Lung (tissue), 17 donors: ENCODE measurements at places on chromosomes 5 and 9.

DNA sequence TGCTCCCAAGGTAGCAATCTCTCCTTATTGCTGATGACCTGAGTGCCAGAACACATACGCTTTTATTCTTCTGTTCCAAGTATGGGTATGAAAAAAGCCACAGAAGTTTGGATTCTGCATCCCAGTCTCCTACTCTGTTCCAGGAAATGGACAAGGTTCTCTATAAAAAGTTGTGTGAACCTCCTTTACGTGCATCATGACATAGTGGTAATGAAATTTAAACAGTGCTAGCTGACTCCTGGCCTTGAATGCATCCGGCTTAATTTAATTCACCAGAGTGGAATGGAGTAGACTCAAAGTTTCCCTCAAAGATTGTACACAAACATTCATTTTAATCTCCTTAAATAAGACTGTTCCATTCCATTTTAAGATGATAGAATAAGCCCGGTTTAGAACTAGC, 68.9 kb downstream of the LURAP1L start:
- no peak for DNase-seq

DNA sequence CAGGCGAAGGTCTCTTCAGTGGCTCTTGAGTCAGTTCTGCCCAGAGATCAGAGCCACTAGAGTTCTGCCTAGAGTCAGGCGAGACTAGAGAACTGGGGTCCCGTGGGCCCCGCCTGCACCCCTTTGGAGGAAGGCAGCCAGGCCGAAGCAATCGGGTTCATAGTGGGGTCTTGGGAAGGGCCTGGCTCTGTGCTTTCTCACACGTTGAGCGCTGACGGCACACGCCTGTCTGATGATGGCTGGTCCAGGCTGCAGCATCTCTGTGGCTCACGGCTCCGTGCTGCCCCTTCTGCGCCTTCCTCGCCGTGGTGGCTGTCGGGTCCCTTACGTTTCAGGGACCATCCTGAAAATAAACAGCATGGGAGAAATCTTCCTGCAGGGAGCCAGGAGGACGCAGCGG, 78.3 kb upstream of the RNU6ATAC start:
- DNase-seq, result no peak

DNA sequence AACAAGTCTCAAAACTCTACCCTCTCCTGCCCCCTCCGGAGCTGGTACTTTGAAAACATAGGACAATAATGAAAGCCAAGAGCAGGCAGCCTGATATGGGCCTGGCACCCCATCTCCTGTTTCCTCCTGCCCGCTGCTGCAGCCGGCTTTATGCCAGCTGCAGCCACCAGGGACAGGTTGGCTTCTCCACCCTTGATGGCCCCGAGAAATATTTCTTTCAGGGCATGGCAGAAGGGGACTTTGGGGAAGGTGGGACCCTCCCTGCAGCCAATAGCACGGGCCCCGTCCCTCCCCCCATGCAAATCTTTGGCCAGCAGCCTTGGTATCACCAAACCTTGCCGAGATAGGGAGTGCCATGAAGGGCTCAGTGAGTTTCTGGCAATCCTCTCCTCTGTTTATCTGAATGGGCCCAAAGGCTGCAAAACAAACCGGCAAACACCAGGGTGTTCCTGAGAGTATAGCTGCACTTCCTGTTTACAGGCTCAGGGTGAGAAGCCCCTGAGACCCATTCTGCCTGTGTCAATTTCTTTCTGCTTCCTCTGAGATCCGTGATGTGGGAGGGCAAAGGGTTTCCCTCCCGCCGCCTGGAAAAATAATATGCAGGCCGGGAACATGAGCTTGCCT, 73.4 kb upstream of the BOD1 start:
- peak; percentile 38 for DNase-seq

GRCh38 chr9:36148311-36149051, 11.9 kb downstream of the GLIPR2 start:
- peak; percentile 61 for DNase-seq

GRCh38 chr9:129751841-129752801, 721 bp downstream of the PTGES start:
- peak; percentile 60 for DNase-seq

GRCh38 chr5:133397990-133398645, 214.2 kb downstream of the FSTL4 start:
- no peak for DNase-seq

- DNase-seq, result no peak
Observed at GRCh38 chr5:6274846-6275543, 103.4 kb downstream of the MED10 start.

DNA sequence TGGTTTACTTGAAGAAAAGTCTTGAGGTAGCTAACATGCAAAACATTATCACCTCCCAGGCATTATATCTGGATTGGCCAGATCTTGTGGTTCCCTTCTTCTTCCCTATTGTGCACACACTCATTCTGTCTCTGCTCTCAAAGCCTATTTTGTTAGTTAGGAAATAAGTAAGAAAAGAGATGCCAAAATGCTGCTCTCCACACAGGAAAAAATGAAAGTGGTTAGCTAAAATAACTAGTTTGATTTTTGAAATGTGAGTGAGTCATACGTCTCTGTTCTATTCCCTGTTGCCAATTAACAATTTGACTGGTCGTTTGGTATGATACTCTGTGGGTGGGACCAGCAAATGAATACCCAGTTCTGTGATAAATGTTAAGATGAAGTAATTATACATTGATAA, 28.1 kb downstream of the LMNB1 start:
- no peak for DNase-seq

DNA sequence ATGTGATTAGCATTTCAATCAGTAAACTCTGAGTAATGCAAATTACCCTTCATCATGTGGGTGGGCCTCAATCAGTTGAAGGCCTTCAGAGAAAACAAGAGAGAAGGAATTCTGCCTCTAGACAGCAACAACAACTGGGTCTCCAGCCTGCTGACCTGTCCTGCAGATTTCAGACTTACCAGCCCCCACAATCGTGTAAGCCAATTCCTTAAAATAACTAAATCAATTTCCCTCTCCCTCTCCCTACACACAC, 41.7 kb upstream of the FBXW11 start:
- no peak for DNase-seq

DNA sequence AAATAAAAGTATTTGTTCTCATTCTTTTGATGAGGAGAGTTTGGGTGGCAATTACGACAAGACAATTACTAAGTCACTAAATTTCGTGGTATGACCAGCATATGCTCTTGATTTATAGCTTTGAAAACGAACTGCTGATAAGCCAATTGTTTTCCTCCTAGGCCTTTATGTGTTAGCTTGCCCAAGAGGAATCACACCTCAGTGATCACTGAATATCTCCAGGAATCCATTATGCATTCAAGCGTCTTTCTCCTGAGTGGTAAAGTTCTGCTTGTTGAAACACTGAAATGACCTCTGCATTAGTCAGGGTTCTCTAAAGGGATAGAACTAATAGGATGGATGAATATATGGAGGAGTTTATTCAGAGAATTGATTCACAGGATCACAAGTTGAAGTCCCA, 677.7 kb upstream of the MEF2C start:
- DNase-seq, result no peak
